Fibroblast of skin of abdomen (primary cell): ENCODE measurements at places on chromosomes 11 and 22.

DNA sequence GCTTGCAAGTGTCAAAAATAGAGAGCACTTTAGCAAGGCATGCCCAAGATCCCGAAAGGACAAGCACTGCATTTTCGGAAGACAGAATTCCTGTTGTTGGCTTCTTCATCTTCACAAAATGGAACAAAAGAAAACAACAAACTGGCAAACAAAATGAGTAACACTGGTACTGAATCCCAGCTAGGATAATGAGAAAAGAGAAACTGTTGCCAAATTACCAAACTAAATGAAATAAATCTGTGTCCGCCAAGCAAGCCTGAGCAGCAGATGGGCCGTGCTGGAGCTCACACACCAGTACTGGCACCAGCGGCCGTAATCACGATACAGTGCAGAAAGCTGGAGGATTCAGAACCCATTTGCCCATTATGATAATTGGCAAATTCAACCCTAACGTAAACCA is 30.6 kb downstream of the TUB start:
- no peak for DNase-seq

DNA sequence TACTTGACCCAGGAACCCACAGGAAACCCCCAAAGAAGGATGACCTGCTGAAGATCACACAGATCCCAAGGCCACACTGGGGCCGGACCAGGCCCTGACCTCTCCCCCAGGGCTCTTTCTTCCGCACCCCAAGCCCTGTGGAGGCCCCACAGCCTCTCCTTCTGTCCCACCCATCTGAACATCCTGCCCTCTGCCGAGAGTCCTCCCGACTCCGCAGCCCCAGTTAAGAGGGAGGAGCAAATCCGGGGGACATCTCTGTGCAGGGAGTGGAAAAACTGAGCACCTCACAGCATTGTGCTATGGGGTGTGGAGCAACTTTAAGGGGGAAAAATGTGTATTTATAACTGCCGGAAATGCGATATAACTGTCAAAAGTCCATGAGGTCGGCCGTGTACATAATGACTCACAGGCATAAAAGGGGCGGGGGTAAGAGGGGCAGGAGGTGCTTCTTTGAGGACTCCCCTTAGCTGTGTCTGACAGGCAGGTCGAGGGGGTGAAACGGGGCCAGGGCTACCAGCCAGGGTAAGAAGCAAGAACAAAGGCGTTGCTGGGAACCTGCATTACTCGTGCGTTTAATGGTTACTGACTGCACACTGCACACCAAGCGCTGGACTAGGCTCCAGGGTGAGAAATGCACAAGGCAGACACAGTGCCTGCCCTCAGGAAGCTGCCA is 57.2 kb downstream of the WNT11 start:
- no peak for DNase-seq

DNA sequence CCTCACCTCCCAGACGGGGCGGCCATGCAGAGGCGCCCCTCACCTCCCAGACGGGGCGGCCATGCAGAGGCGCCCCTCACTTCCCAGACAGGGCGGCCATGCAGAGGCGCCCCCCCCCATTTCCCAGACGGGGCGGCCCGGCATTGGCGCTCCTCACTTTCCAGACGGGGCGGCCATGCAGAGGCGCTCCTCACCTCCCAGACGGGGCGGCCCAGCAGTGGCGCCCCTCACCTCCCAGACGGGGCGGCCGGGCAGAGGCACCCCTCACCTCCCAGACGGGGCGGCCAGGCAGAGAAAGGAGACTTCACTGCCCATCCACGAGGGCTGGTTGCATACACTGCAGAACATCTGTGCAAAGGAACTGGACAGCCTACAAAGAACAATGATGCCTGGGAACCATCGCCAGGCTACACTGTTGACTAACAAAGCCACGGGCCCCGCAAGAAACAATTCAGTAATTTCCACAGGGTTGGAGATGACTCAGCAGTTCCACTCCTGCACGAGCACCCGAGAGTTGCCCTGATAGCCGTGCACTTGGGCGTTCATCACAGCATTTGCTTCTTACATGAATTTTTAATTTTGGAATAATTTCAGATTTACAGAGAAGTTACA is 58.7 kb downstream of the CTTN start:
- no peak for DNase-seq

DNA sequence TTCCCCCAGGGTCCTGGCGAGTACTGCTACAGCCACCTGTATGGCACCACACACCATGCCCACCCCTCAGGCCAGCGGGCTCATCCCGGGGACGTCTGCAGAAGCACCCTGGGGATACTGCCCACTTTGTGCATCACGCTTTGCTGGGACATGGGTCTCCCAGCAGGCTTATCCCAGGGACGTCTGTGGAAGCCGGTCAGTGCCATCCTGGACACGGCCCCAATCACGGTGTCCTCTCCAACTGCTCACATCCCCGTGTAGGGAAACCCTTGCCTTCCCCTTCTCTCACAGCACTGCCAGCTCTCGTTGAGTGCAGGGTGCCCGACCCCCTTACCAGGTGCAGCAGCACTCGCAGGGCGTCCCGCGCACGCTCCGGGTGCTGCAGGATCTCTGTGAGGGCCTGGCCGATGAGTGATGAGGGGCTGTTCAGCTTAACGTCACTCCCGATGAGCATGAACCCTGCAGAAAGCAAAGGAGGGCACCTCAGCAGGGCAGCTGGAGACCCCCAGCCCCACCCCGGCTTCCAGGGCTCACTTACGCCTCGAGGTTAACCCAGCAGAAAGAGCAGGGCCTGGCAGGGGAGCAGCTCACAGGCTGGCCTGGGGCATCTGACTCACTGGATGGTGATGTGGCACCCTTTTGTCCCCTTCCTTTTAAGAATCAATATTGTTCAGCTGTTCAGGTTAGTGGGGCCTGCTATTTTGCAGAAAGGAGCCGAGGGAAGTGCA is 76.9 kb upstream of the PITPNB start:
- no peak for DNase-seq

- DNase-seq = peak; percentile 18
Observed at GRCh38 chr11:120517390-120517761, 5.8 kb downstream of the GRIK4 start.

DNA sequence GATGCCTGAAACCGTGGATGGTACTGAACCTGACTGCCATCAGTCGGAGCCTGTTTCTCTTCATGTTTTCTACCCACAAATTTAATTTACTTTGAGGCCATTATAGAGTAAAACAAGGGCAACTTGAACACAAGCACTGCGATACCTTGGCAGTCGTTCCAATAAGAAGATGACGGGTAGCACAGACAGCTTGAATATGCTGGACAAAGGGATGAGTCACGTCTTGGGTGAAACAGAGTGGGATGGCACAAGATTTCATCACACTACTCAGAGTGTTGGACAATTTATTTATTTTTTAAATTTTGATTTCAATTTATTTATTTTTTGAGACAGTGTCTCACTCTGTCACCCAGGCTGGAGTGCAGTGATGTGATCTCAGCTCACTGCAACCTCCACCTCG is 5.7 kb downstream of the DIXDC1 start:
- no peak for DNase-seq

- DNase-seq = no peak
Observed at GRCh38 chr11:13033760-13034533, 24.8 kb downstream of the RASSF10 start.

DNA sequence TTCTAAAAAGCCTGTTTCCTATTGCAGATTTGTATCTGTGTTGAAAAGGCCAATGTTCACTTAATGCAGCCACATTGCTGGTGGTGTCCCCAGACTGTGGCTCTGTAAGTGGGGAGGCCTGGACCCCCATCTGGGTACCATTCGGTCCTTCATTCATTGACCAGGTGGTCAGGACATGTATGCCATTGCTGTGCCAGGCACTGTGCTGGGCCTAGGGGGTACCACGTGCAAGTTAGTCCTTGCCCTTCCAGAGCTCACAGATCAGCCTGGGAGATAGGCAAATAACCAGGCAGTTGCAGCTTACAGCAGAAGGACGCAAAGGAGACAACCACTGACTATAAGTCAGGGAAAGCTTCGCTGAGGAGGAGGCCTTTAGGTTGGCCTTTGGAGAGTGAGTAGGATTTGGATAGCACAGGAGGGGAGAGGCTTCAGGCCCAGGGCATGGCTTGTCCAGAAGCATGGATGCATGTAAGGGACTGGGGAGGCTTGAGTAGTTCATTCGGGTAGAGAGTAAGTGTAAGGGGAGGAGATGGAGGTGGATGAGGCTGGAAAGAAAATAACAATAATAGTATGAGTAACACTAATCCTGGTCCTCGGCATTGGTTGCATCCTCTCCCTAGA is 5.0 kb downstream of the PRDM11 start:
- no peak for DNase-seq

GRCh38 chr22:17882727-17883126 is 108.5 kb upstream of the BID start:
- DNase-seq = no peak

DNA sequence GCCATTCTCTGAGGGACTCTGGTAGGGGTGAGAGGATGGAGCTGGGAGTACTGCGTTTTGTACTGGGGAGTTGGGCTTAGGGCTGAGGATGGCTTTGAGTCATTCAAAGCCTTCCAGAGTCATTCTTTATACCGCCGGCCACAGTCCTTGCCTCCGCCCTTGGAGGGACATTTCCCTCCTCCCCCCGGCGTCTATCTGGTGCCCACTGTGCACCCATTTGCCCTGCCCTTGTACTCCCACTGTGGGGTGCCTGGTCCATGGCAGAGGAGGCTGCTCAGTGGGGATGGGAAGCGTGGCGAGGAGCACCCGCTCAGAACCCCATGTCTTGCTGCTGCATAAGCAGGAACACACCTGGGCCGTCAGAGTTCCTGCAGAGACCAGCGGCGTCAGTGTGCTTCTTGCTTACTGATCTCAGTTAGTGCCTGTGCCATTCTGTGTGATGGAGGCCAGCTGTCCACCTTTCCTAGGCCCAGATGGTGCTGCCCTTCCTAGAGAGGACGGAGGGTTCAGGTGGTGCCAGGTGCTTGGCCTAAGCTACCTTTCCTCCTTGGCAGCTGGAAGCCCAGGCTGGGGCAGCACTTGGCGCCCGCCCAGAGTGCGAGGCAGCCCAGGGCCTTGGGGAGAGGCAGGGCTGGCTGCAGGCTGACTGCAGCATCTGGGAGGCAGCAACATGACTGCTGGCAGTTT is 23.3 kb upstream of the TMEM191C start:
- DNase-seq = no peak

GRCh38 chr11:68181719-68182451 is 31.2 kb downstream of the KMT5B start:
- DNase-seq = no peak

DNA sequence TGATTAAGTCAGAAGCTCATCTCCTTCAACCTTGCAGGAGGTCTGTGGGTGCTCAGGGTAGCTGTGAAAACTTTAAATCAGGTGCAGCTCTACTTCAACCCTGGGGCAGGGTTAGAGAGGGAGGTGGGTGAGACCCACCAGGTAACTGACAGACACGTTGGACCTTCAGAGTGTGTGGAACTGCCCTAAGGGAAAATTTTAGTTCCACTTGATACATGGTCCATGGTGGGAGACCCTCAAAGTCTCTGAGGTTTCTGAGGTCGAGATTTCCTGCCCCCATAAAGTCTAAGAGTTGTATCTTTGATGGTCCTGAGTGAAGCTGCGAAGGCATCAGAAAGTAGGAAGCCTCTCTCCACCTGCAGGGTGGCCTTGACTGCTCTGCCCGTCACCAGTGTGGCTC is 23.9 kb upstream of the NNMT start:
- DNase-seq = no peak

DNA sequence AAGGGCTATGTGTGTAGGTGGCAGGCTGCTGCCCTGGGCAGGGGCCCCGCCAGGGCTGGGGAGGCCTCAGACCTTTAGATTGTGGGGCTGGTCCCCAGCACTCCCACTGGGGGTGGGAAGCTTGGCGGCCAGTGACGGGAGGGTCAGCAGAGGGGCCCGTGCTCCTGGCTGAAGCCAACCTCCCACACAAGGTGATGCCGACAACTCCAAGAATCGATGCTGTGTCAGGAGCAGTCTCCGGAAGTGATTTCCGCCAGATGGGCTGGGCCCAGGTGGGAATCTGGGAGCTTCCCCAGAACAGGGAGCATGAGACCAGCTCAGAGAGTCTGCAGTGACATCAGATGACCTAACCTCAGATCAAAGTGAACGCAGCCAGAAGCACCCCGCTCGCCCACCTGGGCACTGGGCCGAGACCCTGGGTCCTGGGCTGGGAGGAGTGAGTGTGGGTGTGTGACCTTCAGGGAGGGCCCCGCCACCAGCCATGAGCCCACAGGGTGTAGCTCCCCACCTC is 7.7 kb downstream of the TRPM5 start:
- no peak for DNase-seq

- peak; percentile 85 for DNase-seq
Observed at GRCh38 chr11:104668797-104669463, 229.3 kb downstream of the CASP12 start.

- no peak for DNase-seq
Observed at GRCh38 chr11:57868491-57868890, 106.9 kb downstream of the CTNND1 start.

DNA sequence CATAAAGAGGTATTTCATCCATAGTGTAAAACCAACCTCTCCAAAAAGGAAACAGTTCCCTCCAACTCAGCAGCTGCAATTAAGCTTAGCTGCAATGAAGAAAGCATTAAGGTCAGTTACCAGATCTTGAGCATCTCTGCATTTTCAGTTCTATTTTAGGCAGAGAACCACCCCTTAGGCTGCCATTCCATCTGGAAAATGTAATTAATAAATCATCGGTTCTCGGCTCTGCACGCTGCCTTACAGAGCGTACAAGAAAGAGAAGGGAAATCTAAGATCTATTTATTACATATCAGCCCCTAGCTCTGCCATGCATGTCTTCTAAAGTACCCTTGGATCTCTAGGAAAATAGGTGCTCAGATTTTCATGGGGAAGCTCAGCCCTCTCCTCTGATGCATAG is 71.5 kb downstream of the RCN1 start:
- no peak for DNase-seq

DNA sequence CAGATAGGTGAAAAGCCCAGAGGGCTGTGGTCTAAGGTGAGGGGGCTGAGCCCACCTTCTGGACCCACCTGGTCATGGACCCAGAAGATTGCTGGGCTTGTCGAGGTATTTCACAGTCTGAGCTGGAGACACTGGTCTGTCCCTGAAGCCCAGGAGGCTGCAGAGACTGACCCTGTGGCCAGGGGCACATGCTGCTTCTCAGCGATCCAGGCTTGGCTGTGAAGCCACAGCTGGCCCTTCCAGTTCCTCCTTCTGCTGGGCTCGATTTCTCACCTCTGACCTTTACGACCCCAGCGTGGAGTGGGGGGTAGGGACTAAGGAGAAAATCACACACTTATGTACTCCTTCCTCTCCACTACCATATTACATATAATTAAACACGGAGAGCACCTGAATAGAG is 88.5 kb downstream of the NECTIN1 start:
- no peak for DNase-seq

- no peak for DNase-seq
Observed at GRCh38 chr22:47862394-47862793, 1099.9 kb downstream of the TBC1D22A start.

- DNase-seq = no peak
Observed at GRCh38 chr22:41620589-41621098, at the start of gene DESI1. Gene DESI1, minus strand, starts transcription at chr22:41621043. Its CDS starts 204 bp downstream, at chr22:41620839.

DNA sequence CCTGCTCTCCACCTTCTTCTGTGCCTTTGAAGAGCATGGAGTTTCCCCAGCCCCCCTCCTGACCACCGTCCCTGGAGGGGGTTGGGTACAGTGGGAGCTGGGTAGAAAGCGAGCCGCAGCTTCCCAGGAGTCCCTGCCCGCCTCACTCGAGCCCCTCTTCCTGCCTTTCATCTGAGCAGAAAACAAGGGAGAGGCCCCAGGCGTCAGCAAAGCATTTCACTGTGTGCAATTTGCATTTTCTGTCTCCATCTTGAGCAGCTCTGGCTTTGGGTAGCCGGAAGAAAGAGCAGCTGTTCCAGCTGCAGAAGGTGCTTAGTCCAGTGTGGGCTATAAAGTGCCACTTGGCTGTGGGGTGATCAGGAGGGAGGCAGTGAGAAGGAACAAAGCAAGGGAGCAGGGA is 229.7 kb downstream of the CEP164 start:
- no peak for DNase-seq

GRCh38 chr11:16841984-16842383 is 103.5 kb downstream of the C11orf58 start:
- no peak for DNase-seq
